ENCODE measurements at places on chromosomes 3 and 15.

- no peak for DNase-seq
These were observed 52.9 kb downstream of the TUBGCP4 start for GRCh38 chr15:43423793-43424192.

GRCh38 chr15:40313531-40314398 is 6.0 kb upstream of the PLCB2 start:
- DNase-seq: no peak

DNA sequence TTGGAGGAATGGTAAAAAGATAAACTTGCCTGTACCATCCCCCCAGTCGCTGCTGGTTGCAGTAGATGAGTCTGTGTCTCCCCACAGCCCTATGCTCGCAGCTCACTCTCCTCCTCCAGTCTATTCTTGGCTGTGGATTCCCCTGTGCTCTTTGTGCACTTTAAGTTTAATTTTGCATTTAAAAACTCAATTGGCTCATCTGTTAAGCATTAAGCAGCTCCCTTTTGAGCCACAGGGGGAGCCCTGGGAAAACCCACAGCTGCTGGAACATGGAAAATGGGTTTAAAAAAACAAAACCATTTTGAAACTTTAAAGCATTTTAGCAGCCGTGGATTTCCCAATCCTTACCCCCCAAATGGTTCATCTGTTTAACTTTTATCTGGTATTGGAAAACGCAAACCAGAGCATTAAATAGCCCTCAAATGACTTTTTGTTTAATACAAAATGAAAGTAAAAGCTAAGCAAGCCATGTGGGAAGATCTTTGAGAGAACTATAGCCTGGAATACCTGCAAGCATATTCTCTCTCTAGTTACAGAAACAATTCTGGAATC is 536.9 kb downstream of the ZIC1 start:
- no peak for DNase-seq

- no peak for DNase-seq
These were observed 536 bp downstream of the SEC61A1 start for GRCh38 chr3:128052595-128053351.

GRCh38 chr3:14200841-14201240 is 22.2 kb downstream of the LSM3 start:
- DNase-seq: no peak

GRCh38 chr3:54026543-54026942 is 95.8 kb upstream of the CACNA2D3 start:
- no peak for DNase-seq

DNA sequence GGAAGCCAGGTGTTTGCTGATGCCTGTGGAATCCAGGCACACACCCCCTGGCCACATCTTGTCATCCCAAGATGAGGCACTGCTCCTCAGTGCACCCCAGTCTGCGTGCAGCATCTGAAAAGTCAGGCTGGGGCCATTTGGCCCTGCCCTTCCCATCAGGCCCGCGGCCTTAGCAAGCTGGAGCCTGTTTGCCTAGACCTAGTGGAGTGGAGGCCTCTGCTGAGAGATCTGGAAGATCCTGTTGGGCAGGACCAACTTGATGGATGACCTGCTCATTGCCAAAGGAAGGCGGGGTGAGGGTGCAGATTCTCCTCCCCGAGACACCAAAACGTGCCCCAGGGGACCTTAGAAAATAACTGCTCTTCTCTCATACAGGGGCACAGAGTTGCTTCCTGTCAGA is 220.2 kb downstream of the SHQ1 start:
- no peak for DNase-seq

DNA sequence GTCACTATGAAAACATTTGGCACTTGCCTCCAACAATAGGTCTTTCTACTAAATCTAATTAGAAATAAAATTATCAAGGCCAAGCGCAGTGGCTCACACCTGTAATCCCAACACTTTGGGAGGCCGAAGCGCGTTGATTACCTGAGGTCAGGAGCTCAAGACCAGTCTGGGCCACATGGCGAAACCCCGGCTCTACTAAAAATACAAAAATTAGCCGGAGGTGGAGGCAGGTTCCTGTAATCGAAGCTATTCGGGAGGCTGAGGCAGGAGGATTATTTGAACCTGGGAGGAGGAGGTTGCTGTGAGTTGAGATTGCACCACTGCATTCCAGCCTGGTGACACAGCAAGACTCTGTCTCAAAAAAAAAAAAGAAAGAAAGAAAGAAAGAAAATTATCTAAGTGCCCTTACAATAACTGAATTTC is 1.6 kb upstream of the PLD1 start:
- DNase-seq: no peak

GRCh38 chr3:42728056-42728455 is 25.5 kb upstream of the HHATL start:
- DNase-seq: no peak

GRCh38 chr3:1623896-1624295 is 474.8 kb upstream of the CNTN4 start:
- DNase-seq: no peak

DNA sequence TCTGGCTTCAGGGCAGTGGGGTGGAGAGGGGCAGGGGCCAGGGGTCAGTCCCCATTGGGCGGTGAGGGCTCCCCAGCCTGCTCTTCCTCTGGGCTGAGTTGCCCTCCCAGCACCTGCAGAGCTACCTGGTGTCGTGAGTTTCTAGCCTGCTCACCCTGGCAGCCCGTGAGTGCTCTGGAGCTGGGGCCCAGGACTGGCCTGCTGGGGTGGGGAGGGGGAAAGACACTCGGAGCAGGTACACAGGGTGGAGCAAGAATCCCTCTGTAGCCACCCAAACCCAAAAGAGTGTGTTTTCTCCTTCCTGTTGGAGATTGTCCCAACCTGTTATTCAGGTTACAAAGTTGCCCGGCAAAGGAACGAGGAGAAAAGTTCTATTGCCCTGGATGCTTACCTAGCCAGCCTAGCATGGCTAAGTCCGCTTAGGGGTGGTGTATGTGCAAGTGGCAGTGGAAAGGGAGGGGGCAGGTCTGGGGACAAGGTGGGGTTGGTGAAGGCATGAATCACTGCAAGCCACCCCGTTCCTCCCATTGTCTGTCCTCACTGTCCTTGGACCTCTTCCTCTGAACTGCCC is 8.9 kb downstream of the FAM3D start:
- DNase-seq: no peak

DNA sequence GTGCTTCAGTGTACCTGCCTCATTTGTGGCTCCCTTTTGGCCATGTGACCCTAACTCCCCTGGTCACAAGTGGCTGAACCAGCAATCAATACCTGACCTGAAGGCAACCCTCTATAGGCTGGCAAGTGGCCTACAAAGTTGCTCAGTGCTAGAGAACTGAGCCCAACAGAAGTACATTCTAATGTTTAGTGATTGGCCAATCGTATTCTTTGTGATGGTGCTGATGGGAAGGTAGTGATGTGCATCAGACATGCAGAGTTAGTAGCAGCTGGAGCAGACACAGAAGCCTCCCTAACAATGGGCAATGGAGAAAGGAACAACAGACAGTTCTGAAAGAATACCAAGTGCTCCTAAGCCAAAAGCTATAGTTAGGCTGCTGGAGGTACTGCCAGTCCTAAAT is 10.4 kb upstream of the ATOSA start:
- DNase-seq: no peak

DNA sequence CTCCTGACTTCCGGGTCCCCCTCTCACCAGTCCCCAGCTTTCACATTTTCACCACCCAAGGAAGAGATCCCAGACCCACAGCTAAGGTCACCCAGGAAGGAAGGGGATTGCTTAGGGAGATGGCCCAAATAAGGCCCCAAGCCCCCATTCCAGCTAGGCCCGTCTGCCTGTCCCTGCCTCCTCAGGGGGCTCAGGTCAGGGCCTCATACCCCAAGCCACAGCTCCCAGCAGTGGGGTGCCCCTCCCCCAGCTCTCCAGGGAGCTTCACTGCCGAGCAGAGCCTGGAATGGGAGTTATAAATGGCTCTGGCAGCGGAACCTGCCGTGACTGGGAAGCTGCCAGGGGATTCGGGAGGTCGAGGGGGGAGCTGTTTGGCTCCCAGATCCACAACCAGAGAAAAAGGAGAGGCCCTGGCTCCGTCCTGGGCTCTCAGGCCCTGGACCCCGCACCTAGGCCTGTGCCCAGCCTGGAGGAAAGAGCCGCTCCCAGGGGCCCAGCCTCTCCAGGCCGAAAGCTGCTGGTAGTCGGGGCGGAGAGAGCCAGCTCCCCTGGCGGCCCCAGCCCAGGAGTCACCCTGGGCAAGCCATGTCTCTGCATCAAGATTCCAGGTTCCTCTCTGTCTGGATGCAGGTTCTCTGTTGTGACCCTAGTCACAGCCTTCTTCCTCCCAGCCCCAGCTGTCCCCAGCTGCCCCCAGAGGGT is 550 bp downstream of the CCDC9B start:
- no peak for DNase-seq

DNA sequence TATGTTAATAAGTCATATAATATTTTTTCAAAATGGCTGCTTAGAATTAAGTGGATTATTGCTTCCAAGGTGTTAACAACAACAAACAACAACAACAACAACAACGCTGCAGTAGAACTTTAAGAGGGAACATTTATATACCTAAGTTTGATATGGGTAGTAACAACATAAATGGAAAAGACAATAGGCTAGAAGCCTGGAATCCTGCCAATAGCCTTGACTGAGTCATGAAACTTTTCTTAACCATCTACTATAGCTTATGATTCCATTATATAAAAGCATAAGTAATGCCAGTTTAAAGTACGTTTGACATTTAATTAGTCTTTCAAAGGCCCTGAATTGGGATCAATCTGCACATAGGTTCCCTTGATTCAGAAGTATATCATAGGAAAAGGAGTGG is 31.2 kb downstream of the SATB1 start:
- no peak for DNase-seq

DNA sequence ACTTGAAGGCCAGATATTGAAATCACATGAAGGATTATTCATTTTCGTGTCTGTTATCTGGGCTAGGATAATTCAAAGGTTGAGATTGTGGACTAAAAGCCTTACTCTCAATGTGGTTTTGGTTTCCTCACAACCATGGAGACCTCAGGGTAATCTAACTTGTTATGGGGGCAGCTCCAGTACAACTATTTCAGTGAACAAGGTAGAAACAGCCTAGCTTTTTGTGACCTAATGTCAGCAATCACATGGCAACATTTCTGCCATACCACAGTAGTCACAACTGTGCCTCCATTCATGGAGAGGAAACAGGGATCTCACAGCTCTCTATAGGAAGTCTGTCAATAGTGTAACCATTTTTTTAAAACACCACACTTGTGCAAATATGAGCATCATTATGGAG is 62.4 kb upstream of the RARB start:
- no peak for DNase-seq

DNA sequence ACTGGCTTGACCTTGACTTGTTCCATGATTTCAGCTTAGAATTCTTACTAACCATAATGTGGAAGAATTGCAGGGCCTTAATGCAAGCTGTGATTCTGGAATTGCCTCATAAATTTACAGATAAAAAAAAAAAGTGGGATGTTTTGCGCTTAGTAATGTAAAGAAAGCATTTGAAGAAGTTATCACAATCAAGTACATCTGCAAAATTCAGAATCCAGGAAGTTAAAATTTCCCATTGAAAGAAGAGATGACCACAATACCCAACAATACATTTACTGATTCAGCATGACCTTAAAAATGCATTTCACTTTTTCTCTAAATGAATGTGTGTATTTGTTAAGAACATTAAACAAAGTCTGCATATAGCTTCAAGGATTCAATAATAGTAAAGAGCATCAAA is 65.1 kb upstream of the CCNL1 start:
- no peak for DNase-seq

DNA sequence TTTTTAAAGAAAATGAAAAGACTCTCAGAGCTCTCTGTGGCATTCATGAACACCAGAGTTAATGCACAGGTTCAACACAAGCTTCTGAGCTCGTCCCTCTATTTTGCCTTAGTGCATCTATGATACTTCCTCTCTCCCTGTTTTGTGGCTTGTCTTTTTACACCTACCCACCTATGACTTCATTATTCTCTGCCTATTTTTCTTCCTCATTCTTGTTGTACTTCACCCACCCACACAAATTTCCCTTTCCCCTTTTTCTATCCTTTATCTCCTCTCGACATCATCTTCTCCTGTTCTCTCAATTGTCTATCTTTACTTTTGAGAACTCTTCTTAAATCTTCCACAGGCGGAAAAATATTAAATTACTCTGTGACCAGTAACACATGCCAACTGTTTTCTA is 48.6 kb downstream of the OR5H15 start:
- no peak for DNase-seq

DNA sequence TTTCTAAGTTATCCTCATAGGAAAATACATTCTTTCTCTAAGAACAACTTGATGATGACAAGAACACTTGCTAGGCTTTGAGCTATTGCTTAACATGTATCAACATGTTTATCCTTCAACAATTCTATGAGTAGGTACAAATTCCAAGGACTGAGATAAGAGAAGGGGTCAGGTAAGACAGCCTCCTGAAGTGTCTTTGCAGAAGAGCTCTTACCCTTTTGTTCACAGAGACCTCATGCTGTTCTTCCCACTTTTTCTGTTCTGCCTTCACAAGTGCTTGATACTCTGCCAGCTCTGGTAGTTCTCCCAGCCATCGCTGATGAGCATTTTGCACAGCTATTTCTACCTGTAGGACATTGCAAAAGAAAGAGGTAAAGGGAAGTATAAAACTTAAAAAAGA is 50.9 kb downstream of the CEP152 start:
- no peak for DNase-seq

Data from NCI-H1417 treated with DMSO at 0.1 percent for 48 hours (cell line).